Stimulated activated CD4-positive, alpha-beta T cell treated with anti-CD3 and anti-CD28 coated beads, Interleukin-1b, Interleukin-23, amount 100 ng/mL, for 4 hours (primary cell): ENCODE measurements at places on chromosomes 12 and 14.

DNA sequence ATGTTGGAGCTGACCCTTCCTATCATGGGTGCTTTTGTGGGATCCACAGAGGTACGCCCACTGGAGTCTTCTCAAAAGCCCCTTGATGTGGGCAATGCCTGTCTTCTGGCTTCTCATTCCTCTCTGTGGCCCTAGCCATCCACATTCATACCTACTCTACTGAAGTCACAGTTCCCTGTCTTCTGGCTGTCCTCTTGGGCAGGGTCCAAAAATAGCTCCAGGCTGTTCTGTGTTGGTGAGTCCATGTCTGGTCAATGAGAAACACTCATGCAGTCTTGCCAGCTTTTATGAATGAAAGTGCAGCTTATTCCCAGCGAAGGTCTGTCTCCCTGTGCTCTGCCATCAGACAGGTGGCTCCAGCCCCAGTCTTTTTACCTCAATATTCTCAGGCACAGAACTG, 135.9 kb upstream of the MDM1 start:
- no peak for DNase-seq

DNA sequence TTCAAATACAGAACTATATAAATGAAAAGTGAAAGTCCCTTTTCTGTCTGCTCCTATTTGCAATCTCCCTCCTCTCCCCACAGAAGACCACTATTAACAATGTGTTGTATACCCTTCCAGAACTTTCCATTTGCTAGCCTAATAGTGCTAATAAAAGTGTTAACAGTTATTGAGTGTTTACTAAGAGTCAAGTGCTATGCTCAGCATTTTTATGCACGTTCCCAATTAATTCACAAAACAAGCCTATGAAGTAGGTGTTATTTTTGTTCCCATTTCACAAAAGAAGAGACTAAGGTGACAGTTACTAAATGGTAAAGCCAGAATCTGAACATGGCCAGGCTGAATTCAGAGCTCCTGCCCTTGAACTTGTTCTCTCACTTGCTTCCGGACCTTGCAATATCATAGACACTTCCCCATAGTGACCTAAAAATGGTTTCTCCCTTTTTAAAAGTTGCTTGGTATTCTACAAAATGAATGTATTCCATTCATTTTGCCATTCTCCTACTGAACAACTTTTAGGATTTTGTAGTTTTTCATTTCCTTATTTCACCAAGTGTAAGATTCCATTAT, 1.6 kb upstream of the PRKAB1 start:
- DNase-seq, result no peak

GRCh38 chr12:111347891-111348644, 20.8 kb downstream of the PHETA1 start:
- DNase-seq, result no peak

DNA sequence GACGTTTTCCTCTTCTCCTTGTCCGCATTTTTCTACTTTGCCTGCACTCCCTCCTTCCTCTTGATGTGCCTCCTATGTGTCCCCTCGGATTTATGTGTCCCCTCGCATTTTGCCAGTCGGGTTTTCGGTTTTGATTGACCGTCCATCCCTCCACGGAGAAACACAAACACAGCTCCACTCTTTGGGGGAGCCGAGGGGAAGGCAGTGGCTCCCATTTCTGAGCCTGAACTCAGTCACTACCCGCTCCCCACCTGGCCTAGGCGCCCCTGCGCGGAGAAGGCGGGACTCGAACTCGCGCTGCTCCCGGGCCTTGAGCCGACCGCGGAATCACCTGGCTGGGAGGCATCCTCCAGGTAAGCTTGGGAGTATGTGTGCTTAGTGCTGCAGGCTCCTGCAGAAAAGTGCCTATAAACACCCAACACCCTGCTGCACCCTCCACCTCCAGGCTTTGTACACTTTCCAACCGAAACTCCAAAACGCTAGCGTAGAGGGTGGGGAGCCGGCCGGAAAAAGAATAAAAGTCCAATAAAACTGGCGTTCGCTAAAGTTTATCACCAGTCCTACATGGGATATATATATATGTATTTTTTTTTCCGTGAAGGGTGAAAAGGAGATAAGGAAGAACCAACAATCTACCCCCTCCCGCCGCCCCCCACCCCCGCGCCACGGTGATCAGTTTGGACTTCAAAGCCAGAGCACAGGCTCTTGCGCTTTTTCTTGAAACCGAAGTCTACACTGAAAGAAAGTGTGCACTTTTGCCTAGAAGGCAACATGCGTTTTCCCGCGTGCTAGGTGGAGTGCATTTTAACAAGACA, 3.3 kb upstream of the CCND2 start:
- peak; percentile 52 for DNase-seq
